Subcutaneous adipose tissue (tissue), 4 donors: ENCODE measurements at places on chromosomes 13 and 19. TPM values are rescaled to one million over a fixed set of nuclear protein-coding genes. Genes with fewer than 3 reads are reported as not detected.

OLFM2 gene
- total RNA-seq: 21.8 TPM

ZNF497 gene
- total RNA-seq: 0.88 TPM

CD79A gene
- not detected for total RNA-seq

FPR2 gene
- 0.82 TPM for total RNA-seq

EGLN2 gene
- 36.4 TPM for total RNA-seq

C19orf38 gene
- total RNA-seq: 5.1 TPM

CYTH2 gene
- 15.8 TPM for total RNA-seq

CSNK1A1L gene
- total RNA-seq: not detected

TSKS gene
- total RNA-seq: 0.49 TPM

ATP8A2 gene
- not detected for total RNA-seq

GGACT gene
- total RNA-seq: 3.3 TPM

CYP4F2 gene
- not detected for total RNA-seq

RXFP2 gene
- total RNA-seq: 0.75 TPM

SLITRK6 gene
- not detected for total RNA-seq

TMEM190 gene
- not detected for total RNA-seq
